AG08395 (cell line): ENCODE measurements at places on chromosomes 3 and 15.

- DNase-seq = peak; percentile 30
Observed at GRCh38 chr15:75597667-75598341, 18.7 kb upstream of the PTPN9 start.

DNA sequence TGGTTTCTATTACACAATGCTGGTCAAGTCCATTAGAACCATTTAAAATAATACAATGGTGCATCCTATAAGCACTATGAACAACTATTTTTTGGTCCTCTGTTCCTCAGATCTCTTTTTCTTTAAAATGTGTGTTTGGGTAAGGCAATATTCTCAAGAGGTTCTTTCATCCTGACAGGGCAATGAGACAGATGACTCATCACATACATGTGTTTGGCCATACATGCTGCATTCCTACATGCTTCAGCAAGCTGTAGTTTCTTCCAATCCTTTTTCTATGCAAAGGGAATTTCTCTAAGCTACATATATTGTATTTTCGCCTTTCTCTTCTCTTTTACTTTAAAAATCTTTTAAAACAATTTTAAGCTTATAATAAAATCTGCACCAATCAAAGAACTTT lies 52.7 kb downstream of the OTOL1 start:
- DNase-seq = no peak

DNA sequence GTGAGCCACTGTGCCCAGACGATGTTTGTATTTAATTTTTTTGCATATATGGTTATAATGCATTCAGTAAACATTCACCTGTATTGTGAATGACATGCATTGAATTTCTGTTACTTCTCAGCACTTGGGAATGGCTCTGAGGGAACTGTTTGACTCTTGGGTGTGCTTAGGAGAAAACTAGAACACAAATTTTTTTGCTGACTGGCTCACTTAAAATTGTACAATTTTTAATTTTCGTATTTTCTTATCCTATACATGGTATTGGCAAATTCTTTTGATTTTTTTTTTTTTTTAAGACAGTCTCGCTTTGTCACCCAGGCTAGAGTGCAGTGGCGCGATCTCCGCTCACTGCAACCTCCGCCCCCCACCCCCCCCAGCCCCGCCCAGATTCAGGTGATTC lies 7.2 kb downstream of the ATP11B start:
- no peak for DNase-seq

DNA sequence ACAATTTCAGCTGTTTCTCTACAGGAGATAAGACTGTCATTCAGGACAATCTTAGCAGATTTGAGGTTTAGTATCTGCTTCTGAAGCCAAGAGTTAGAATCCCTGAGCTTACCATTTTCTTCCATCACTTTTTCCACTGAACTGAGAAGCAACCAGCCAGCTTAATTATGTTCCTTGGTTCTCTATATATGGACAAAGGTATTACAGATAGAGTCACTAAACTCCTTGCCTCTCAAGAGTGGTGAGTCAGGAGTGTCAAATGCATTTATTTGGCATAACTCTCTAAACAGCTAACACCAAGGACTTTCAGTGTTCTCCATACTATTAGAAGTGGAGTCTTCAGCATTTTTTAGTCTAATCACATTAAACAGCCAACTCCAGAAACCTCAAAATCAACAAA lies 239.3 kb downstream of the ALCAM start:
- DNase-seq = peak; percentile 21

GRCh38 chr3:177513815-177514610 lies 316.7 kb upstream of the TBL1XR1 start:
- DNase-seq = no peak

GRCh38 chr15:39613271-39613670 lies 32.4 kb downstream of the THBS1 start:
- DNase-seq = no peak

DNA sequence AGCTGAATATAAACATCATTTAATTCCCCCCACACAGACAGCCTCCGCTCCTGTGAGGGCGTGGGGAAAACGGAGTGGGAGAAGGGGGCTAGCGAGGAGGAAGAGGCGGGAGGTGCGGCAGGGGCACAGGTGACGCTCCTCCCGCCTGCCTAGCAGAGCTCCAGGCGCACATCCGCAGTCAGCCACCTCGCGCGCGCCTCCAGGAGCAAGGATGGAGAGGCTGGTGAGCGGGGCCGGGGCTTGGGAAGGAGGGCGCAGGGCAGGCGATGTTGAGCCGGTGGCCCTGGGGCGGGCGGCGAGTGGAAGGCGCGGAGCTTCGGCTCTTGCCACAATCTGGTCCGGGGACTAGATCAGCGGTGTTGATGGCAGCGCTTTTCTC lies at the start of gene CD200:
Gene CD200, plus strand, starts transcription at position 155 of the 379 bp plus-strand sequence. Its CDS starts 57 bp downstream, at position 212.
- no peak for DNase-seq

DNA sequence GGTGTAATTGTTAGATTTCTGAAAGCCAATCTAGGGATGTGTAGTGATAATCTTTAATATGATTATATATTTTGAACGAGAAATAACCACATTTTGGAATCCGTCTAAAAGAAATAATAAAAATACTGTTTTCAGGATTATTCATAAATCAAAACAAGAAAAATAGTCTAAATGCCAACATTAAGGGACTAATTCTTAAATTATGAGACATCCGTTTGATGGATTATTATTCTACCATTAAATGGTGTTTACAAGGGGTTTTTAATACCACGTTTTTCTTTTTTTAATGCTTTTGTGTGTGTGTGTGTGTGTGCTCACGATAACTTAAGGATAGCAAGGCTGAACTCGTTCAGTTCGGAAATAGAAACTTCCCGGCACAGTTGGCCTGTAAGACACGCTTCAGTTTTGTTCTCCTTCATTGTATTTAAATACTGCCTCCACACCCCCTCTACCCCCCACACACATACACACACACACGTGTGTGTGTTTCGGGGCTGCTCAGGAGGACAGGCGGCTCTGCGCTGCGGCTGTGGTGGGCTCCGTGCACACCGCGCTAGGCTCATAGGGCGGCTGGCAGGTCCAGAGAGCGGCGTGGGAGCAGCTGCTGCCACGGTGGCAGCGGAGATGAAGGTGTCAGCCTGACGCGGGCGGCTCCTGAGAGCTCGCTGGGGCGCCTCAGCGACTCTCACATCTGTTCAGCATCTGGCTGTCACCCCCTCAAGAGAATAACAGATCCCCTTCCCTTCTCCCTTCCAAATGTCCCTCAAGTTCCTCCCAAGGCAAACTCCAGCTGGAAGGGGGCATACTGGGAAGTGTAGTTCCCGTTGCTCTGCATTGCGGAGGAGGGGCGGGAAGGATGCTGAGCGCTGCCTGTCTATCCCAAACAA lies 23.0 kb upstream of the ANP32A start:
- peak; percentile 3 for DNase-seq
